ENCODE measurements at places on chromosomes 2 and 18.

DNA sequence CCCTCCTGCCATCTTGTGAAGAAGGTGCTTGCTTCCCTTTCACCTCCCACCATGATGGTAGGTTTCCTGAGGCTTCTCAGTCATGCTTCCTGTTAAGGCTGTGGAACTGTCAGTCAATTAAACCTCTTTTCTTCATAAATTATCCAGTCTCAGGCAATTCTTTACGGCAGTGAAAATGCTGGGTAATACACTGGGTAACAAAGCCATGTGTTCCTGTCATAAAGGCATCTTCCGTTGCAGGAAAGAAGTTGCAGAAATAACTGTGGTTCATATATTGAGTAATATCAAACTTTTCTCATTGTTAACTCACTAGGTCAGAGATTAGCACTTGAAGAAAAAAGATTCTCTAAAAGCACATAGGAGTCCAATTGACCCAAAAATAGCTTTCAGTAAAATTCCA lies 163.9 kb upstream of the HNMT start:
- no peak for DNase-seq

DNA sequence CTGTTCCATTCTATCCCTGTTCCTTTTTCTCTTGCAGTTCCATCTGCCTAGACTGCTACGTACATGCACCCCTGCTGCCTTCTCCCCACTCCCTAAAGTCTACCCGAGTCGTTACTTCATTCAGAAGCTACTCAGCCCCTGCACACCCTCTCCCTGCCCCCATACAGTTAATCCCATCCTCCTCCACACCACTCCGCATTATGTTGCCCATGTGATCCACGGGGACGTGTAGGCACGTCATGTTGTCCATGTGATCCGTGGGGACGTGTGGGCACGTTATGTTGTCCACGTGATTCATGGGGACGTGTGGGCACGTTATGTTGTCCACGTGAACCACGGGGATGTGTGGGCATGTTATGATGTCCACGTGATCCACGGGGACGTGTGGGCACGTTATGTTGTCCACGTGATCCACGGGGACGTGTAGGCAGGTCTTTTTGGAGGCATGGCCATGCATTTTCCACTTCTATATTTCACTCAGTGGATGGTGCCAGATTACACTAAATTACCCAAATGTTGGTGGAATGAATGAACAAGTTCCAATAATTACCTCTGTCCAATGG lies 299.5 kb downstream of the DCDC2C start:
- no peak for DNase-seq

DNA sequence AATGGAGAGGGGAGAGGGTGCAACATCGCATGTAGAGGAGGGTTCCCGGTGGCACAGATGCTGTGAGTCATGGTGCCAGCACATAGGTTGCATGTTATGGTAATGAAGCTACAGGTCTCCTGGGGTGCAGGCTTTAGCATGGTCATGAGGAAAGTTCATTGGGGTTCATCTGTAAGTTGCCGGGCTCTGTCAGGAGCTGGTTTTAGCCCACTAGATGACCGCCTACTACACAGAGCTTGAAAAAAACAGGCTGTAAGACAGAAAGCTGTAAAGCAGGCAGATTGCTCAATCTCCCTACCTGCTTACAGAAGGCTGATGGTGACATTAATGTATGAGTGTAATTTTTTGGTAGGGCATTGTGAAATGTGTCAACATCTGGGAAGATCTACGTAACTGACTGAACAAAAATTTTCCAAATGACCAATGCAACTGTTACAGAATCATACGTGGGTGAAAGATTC lies 23.9 kb downstream of the DYSF start:
- no peak for DNase-seq

DNA sequence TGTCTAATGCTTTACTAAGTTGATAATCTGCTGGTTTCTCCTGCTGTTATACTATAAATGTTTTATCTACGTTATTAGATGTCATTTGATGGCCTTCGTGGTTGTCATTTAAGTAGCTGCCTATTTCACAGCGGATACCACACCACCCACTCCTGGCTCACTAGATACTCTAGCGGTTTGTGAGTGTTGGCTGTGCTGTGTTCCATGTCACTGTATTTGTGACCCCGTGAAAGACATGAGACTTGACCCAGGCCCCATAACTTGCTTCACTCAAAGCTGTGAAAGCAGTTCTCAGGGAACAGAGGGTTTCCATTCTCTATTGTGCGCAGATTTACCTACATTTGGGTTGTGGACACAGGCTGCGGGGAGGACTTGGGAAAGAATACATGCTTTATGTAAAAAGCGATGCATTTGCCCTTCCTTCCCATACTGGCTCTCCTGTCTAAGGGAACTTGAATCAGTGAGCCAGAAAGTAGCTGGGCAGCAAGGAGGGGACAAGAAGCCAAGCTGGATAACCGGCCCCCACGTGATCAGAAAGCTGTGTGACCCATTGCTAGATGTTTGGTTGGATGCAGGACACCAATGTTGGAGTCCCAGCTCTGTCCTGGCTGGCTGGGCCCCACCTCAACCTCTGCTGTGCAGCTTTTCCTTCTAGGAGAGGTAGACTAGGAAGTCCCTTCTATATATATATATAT lies 52.2 kb downstream of the PLB1 start:
- peak; percentile 26 for DNase-seq

DNA sequence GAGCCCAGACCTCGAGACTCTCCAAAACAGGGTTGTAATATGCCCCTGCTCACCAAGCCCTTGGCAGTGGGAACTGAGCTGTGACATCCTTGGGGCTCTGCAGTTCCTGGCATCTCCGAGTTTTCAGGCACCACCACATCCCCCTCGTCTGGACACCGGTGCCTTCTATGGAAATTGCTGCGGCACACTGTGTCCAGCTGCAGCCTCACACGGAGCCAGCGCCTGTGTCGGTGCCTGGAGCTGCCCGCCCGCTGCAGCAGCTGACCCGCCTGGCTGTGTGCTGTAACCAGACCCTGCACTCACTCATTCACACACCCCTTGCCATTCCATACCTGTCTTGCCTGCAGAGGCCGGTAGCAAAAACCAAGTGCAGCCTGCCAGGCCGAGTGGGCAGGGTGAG lies 11.8 kb downstream of the IWS1 start:
- no peak for DNase-seq

DNA sequence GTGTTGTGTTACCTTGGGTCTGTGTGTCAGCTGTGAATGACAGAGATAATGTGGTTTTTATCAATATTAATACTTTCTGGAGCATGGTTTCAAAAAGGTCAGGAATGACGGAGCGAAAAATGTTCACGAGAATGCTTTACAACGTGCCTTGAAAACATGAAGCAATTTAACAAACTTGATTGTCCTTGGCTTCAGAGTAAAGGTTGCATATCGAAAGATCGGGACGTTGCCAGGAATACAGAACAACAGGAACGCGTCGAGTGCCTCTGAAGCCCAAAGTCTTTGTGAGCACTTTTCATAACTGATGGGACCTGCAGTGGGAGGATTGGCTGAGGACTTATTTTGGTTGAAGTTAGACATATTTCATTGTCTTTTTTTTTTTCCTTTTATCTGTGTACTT lies 206.1 kb downstream of the ZNF407 start:
- no peak for DNase-seq

- DNase-seq: no peak
Observed at GRCh38 chr2:11998218-11998617, 251.8 kb downstream of the LPIN1 start.

GRCh38 chr2:130251535-130251872 lies 53.3 kb upstream of the TUBA3E start:
- no peak for DNase-seq

DNA sequence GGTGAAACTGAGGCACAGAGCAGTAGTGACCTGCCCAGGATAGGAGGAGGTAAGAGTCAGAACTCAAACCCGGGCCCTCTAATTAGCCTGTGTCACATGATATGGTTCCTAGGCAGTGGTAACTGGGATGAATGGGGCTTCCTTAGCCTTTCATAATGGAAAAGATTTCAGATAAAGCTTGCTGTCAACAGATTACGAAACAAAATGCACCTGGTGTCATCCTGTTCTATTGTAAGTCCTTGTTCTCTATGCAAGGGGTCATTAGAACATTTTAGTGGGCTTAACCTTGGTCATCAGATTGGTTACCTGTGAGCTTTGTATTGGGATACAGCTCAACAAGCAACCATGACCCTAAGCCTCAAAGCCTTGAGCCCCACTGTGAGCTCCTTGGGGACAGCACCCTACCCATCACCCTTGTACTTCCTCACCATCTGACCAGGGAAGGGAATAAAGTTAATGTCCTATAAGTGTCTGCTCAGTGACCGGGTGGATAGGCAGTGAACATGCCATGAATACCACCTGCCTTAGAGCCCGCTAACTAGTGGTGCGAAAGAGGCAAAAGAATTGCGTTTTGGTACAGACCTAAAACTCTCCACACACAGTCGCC lies 70.3 kb upstream of the RMDN2 start:
- DNase-seq: no peak

DNA sequence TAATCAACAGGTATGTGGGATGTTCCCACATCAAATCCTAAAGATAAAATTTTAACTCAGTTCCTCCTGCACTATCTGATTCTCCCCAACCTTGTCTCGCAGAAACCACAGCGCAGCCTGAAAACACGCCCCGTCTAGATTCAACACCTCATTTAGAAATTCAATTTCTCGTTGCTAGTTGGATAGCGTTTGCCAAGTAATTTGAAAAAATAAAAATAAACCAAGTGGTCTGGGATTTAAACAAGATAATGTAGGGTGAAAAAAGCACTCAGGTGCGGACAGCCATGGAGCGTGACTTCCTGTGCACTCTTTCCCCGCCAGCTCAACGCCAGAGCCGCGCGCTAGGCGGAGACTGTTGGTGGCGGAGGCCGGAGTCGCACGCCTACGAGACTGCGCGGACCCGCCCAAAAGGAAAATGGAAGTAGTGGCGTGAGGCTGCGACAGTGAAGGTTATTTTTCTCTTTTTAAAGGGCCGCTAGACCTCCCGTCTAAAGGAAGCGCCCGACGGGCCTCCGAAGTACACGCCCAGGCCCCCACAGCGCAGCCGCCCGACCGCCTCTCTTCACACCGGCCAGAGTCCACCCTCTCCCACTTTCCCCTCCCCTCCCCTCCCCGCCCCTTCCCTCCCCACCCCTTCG lies 615 bp upstream of the CCNT2 start:
- no peak for DNase-seq

DNA sequence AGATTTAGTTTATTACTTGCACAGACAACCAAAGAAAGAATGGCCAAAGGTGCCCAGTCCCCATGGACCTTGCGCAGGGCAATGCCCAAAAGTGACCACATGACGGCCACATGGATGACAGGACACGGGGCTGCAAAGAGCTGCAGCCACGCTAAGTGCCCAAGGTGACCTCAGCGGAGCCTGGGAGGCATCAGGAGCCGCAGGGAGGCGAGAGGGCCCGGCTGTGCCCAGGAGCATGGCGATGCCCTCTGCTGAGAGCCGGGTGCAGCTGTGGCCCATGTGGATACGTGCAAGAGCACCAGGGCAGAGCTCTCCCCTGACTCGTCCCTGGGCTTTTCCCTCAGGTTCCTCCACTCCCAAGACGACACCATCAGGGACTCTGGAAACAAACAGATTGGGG lies 14.7 kb downstream of the HES6 start:
- DNase-seq: no peak

- DNase-seq: no peak
Observed at GRCh38 chr2:23425885-23426262, 40.9 kb downstream of the KLHL29 start.

GRCh38 chr2:227856697-227857096 lies 14.7 kb upstream of the DAW1 start:
- DNase-seq: no peak

GRCh38 chr18:29009250-29009803 lies 832.4 kb upstream of the CDH2 start:
- no peak for DNase-seq

- no peak for DNase-seq
Observed at GRCh38 chr2:29662861-29663260, 258.5 kb downstream of the ALK start.

- no peak for DNase-seq
Observed at GRCh38 chr18:68991286-68991685, 193.4 kb downstream of the CCDC102B start.

- no peak for DNase-seq
Observed at GRCh38 chr2:39994151-39994550, 215.1 kb upstream of the THUMPD2 start.
